ENCODE measurements at places on chromosomes 4 and X. TPM values are rescaled to one million over a fixed set of nuclear protein-coding genes. Genes with fewer than 3 reads are reported as not detected.

GRCh38 chr4:81577392-81577791, 105.7 kb upstream of the RASGEF1B start:
- H3K36me3 ChIP-seq = no peaks in the 10 kb centered on the region
- no peaks in the 10 kb centered on the region for H3K27me3 ChIP-seq
- DNase-seq = no peak
- H3K4me3 ChIP-seq = no peak overlapping the region

DNA sequence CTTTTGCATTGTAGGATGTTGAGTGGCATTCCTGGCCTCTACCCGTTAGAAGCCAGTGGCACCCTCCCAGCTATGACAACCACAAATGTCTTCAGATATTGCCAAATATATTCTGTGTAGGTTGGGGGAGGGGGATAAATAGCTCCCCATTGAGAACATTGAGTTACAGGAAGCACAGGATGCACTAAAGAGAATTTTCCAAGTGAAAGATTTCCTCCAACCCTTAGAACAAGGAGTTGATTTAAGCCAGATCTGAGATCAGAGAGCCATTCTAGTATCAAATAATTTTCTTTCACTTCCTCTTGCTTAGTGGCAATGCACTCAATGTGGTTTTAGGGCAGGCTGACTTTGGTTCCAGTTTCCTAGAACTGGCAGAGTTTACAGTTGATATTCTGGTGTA, 436.6 kb downstream of the C4orf33 start:
- DNase-seq = no peak
- H3K27ac ChIP-seq = no peak overlapping the region
- no peaks in the 10 kb centered on the region for H3K27me3 ChIP-seq

DNA sequence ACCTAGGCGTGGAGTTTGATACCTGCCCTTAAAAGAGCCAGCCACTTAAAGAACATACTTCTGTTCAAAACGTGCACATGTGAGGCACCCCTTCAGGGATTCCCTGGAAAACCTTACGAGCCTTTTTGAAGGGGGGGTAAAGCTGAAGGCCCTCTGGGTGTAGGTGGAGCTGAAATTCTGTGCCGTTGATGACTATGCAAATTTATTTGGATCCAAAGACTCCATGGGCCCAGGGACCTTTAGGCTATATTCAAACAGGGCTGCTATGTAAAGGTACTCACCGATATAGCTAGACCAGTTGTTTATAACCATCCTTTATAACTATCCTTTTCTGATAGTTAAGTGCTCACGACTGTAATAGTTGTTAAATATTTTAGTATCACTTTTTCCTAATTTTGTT, 40.3 kb upstream of the NFXL1 start:
- no peaks in the 10 kb centered on the region for H3K27me3 ChIP-seq
- DNase-seq = no peak
- no peak overlapping the region for H3K27ac ChIP-seq
- no peaks in the 10 kb centered on the region for H3K36me3 ChIP-seq
- no peaks in the 10 kb centered on the region for H3K4me1 ChIP-seq
- H3K4me3 ChIP-seq = no peak overlapping the region

GRCh38 chrX:25043192-25043591, 27.4 kb upstream of the ARX start:
- no peaks in the 10 kb centered on the region for H3K4me1 ChIP-seq
- H3K27me3 ChIP-seq = no peaks in the 10 kb centered on the region
- no peak overlapping the region for H3K27ac ChIP-seq
- no peaks in the 10 kb centered on the region for H3K36me3 ChIP-seq

DNA sequence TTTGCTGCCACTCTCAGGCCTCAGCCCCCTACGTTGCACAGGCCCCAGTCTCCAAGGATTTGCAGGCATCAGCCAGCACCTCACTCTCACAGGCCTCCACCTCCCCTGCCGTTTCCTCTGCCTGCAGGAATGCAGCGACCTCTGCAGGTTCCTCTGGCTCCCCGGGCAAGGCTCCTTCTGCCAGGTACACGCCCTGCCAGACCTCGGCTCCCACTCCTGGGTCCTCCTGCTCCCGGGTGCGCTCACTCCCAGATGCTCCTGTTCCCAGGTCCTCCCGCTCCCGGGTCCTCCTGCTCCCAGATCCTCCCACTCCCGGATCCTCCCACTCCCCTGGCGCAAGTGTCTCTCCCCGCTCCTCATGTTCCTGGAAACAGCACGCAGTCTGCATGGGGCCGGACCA, 144.4 kb upstream of the RADX start:
- H3K27ac ChIP-seq = no peak overlapping the region
- H3K4me1 ChIP-seq = no peaks in the 10 kb centered on the region
- no peak overlapping the region for H3K4me3 ChIP-seq
- no peaks in the 10 kb centered on the region for H3K36me3 ChIP-seq

DNA sequence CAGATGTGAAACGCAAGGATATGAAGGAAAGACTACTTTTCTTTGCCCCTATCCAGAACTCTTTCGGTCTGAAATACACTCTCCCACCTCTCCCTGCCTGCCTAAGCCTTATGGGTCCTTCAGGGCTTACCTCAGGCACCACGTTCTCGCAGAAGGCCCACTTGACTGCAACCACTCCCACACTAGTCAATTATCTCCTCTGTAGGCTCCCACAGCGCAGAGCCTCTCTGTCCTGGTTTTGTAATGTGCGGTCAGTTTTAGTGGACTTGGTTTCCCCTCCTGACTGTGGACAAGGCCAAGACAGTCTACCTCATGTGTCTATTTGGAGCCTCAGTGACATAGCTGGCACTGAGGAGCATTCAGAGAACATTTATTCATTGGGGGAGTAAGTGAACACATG, 11.1 kb downstream of the CNGA2 start:
- no peaks in the 10 kb centered on the region for H3K27me3 ChIP-seq
- H3K27ac ChIP-seq = no peak overlapping the region
- no peaks in the 10 kb centered on the region for H3K4me1 ChIP-seq
- no peak overlapping the region for H3K4me3 ChIP-seq
- H3K36me3 ChIP-seq = no peaks in the 10 kb centered on the region

DNA sequence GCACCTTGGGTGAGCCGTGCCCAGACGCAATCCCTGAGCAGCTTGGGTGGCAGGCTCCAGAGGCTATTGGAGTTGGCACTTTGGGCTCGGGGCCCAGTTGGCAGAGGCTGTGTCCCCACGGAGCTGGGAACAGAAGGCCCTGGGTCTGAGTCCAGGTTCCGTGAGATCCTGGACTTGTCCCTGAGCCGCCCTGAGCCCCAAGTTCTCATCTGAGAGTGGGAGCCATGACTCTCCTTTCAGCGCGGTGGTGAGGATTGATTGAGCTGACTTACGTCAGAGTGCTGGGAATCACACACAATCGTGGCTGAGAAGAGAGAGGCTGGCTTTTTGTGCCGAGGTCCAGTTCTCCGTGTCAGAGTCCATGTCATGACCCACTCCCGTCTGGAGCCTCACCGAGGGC, 98.0 kb downstream of the PSAPL1 start:
- H3K4me1 ChIP-seq = no peaks in the 10 kb centered on the region
- H3K27ac ChIP-seq = no peak overlapping the region
- no peaks in the 10 kb centered on the region for H3K36me3 ChIP-seq
- no peak for DNase-seq
- no peaks in the 10 kb centered on the region for H3K27me3 ChIP-seq

GRCh38 chr4:60134099-60134498, 1066.0 kb upstream of the ADGRL3 start:
- no peaks in the 10 kb centered on the region for H3K4me1 ChIP-seq
- no peak overlapping the region for H3K27ac ChIP-seq
- no peaks in the 10 kb centered on the region for H3K36me3 ChIP-seq
- no peak for DNase-seq
- H3K27me3 ChIP-seq = no peaks in the 10 kb centered on the region
- H3K4me3 ChIP-seq = no peak overlapping the region

DNA sequence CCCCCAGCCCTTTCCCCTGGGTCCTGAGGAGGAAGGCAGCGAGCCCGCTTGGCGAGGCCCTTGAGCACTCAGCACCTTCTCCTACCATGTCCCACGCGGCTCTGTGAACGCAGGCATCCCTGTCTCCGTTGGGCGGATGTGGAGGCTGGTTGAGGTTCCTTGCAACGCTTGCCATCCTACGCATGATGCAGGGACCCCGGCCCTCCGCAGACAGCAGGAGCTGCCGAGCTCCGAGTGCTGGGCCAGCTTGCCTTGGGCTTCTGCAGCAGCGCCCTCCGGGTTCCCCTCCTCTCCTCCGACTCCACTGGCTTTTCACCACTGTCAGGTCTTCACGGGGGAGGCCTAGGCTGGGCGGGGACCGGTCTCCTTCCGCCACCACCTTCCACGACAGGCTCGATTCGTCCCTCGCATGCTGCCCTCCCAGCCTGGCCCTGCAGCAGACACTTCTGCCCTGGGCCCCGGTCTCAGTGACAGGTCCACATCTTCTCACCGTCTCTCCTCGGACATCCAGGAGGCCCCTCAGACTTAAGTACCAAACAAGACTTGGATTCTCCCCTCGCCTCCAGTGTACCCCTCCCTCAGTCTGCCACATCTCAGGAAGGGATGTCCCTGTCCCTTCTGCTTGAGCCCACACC, 67.6 kb upstream of the HGFAC start:
- peaks cover 11% of the 10 kb centered on the region for H3K4me1 ChIP-seq
- DNase-seq = no peak
- H3K4me3 ChIP-seq = no peak overlapping the region
- no peak overlapping the region for H3K27ac ChIP-seq
- H3K27me3 ChIP-seq = no peaks in the 10 kb centered on the region
- H3K36me3 ChIP-seq = no peaks in the 10 kb centered on the region

- no peaks in the 10 kb centered on the region for H3K4me1 ChIP-seq
- no peak overlapping the region for H3K4me3 ChIP-seq
- H3K27ac ChIP-seq = no peak overlapping the region
- no peaks in the 10 kb centered on the region for H3K36me3 ChIP-seq
- DNase-seq = no peak
These were observed 8.4 kb downstream of the CNGA1 start for GRCh38 chr4:48008021-48008596.

DNA sequence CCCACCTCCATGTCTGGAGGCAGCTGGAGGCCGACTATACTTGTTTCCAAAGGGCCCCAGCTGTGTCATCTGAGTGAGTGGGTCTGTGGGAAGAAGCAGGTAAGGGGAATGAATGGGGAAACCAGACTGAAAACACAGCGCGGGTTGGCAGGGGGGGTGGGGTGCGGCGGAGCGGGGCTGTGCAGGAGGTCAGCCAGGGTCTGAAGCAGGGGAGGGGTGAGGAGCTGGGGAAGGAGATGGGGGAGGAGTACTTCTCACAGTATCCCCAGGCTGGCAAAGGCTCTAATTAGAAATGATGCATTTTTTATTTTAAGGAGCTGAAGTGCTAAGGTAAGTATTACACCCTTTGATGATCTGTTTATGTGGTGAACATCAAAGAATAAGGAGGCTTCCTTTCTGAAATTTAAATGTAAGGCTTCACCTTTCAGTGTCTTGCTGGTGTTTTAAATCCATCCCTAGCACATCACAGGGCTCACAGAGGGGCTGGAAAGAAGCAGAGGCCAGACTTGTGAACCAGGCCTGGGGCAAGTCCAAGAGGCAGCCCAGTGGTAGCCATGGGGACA, 37.5 kb downstream of the SMIM20 start:
- H3K27me3 ChIP-seq = no peaks in the 10 kb centered on the region
- no peak overlapping the region for H3K27ac ChIP-seq
- H3K4me1 ChIP-seq = no peaks in the 10 kb centered on the region
- H3K4me3 ChIP-seq = no peak overlapping the region
- DNase-seq = no peak

- H3K4me3 ChIP-seq = no peak overlapping the region
- no peak for DNase-seq
- no peaks in the 10 kb centered on the region for H3K36me3 ChIP-seq
- no peaks in the 10 kb centered on the region for H3K4me1 ChIP-seq
- H3K27ac ChIP-seq = no peak overlapping the region
These were observed 366.5 kb downstream of the CXXC4 start for GRCh38 chr4:104128031-104128849.

- H3K4me1 ChIP-seq = no peaks in the 10 kb centered on the region
- H3K27me3 ChIP-seq = no peaks in the 10 kb centered on the region
- H3K27ac ChIP-seq = no peak overlapping the region
- no peaks in the 10 kb centered on the region for H3K36me3 ChIP-seq
- H3K4me3 ChIP-seq = no peak overlapping the region
These were observed 136.1 kb downstream of the MSL3 start for GRCh38 chrX:11893933-11894710.

- no peak overlapping the region for H3K4me3 ChIP-seq
- H3K27me3 ChIP-seq = no peaks in the 10 kb centered on the region
- no peak for DNase-seq
- peak overlapping the region; percentile 42 for H3K27ac ChIP-seq
These were observed 133.9 kb downstream of the CORIN start for GRCh38 chr4:47703956-47704355.

DNA sequence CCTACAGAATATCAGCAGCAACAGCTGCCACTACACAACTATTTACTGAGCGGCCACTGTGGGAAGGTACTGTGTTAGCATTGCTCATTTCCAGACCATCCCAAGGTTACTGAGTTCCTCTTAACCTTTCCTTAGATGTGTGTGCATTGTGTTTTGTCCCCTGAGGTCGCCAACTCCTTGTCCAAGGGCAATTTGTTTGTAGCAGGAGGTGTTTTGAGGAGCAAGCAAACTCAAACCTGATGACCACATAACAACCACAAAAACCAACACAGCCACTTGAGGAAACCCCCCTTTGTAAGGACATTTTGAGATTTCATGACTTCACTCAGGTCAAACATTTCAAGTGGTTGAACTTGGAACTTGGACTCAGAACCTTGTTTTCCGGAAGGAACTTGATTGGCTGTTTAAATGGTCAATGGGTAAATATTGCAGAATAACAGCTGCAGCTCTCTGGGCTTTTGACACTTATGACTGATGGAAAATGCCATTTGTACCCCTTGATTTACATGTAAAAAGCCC, 122.3 kb downstream of the MID1IP1 start:
- no peaks in the 10 kb centered on the region for H3K36me3 ChIP-seq
- H3K27me3 ChIP-seq = no peaks in the 10 kb centered on the region
- no peaks in the 10 kb centered on the region for H3K4me1 ChIP-seq
- H3K27ac ChIP-seq = no peak overlapping the region
- no peak for DNase-seq

- no peak overlapping the region for H3K4me3 ChIP-seq
- H3K27ac ChIP-seq = no peak overlapping the region
- H3K27me3 ChIP-seq = no peaks in the 10 kb centered on the region
- no peaks in the 10 kb centered on the region for H3K36me3 ChIP-seq
- no peak for DNase-seq
These were observed 376.4 kb upstream of the GNPDA2 start for GRCh38 chr4:45102716-45103115.

DDX53 gene
- total RNA-seq = not detected

CLDN2 gene
- not detected for total RNA-seq

CXorf65 gene
- total RNA-seq = not detected

Measured in uterus (tissue), 4 donors.